Type B pancreatic cell (in vitro differentiated cells): ENCODE measurements at places on chromosomes 2 and 18. TPM values are rescaled to one million over a fixed set of nuclear protein-coding genes. Genes with fewer than 3 reads are reported as not detected.

DNA sequence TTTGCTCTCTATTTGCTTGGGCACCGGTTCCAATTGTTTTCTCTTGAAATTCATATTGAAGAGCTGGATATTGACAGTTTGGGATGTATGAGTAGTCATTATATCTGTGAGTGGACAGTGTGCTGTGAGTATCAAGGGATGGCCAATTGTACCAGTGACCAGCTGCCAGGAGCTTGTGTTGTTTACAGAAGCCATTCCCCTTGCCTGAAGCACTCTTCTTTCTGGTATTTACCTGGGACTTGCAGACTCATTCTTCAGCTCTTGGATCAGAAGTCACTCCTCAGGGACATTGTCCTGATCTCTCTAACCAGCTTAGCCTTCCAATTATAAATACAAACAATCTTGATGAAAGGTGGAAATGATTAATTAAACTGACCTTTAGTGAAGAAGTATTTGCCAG lies 438.3 kb upstream of the LRATD1 start:
- H3K4me3 ChIP-seq, result no peak overlapping the region
- no peaks in the 10 kb centered on the region for H3K4me1 ChIP-seq
- H3K36me3 ChIP-seq, result no peaks in the 10 kb centered on the region
- no peak for DNase-seq

DNA sequence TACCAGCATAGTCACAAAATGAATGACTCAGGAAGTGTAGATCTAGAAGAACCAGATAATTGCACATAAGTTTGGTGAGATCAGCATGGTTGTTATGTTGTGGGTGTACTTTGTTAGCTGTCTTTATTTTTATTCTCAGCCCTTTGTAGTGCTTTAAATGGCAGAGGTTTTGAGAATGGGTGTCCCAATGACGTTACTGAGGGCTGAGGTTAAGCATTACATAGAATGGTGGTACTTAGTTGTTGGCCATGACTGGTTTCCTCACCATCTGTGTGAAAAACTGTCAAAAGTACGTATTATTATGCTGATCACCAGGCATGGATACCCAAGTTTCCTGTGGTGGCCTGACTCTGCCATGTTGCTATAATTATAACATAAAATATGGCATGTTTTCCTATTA lies 165.8 kb downstream of the UBE2E3 start:
- H3K36me3 ChIP-seq, result no peaks in the 10 kb centered on the region
- no peak for DNase-seq
- H3K27me3 ChIP-seq, result no peaks in the 10 kb centered on the region
- H3K27ac ChIP-seq, result no peak overlapping the region

DNA sequence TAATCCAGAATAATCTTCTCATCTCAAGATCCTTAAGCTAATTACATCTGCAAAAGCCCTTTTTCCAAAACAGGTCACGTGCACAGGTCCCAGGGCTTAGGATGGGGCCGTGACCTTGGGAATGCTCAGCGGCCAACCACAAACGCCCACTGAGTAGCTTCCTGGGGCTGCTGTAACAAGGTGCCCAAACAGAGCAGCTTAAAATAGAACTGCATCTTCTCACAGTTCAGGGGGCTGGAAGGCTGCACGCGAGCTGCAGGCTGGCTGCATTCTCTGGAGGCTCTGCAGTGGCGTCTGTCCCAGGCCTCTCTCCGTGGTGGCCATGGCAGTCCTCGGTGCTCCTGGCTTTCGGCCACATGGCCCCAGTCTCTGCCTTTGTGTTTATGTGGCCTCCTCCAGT lies 31.9 kb downstream of the ADI1 start:
- no peaks in the 10 kb centered on the region for H3K27me3 ChIP-seq
- H3K36me3 ChIP-seq, result peaks cover 6% of the 10 kb centered on the region
- H3K4me1 ChIP-seq, result no peaks in the 10 kb centered on the region
- H3K4me3 ChIP-seq, result no peak overlapping the region

The INHA gene
- 1.2 and 1.3 TPM in 2 replicates for total RNA-seq

The RUFY4 gene
- not detected in 2 replicates for total RNA-seq

The VAMP8 gene
- total RNA-seq, result 62.8 and 157 TPM in 2 replicates

- no peak overlapping the region for H3K4me3 ChIP-seq
- H3K4me1 ChIP-seq, result peaks cover 8% of the 10 kb centered on the region
- no peaks in the 10 kb centered on the region for H3K36me3 ChIP-seq
- DNase-seq, result no peak
Measured at GRCh38 chr18:45330170-45330594, 285.1 kb upstream of the SLC14A2 start.

DNA sequence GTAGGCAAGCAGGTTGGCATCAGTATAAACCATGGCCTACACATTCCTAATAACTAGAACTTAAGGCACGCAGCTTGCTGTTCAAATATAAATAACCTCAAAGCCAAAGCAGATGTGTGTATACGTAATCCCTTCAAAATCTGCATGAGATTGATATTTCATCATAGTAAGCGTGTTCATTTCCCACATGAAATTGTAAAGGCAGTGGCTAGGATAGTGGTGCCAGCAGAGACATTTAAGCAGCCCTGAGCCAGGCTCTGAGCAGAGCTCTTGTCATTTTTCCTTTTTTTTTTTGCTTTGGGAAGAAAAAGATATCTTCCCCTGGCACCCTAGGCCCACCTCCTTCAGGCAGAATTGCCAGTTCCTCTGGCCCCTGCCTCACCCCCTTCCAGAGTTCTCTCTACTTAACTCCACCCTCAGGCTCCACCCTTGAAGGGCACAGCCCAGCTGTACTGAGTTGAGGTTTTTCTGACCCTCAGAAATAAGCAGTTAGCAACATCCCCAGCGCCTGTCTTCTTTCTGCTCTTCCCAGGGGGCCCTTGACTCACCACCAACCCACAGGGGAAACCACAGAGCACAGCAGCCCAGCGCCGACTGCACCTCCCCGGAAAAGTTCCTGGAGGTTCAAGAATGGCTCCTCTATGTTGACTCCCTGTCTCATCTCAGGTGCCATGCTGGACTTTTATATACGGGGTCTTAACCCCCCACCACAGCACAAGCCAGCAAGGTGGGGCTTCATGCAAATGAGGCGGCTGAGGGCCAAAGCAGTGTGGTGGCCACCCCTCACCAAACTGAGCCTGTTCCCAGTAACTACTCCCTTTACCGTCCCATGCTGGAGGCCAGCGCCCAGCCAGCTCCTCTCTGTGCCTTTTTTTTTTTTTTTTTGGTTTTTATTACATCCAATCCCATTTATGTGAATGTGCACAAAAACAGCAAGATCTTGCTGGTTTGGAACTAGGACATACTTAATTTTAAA lies 84.7 kb downstream of the EHD3 start:
- DNase-seq, result no peak
- H3K4me1 ChIP-seq, result no peaks in the 10 kb centered on the region
- no peak overlapping the region for H3K4me3 ChIP-seq
- H3K27ac ChIP-seq, result no peak overlapping the region

The MATN3 gene
- 0.45 and 3.0 TPM in 2 replicates for total RNA-seq

The TRIM43 gene
- not detected in 2 replicates for total RNA-seq

GRCh38 chr18:77481541-77481940 lies 231.9 kb downstream of the GALR1 start:
- no peaks in the 10 kb centered on the region for H3K36me3 ChIP-seq
- H3K4me1 ChIP-seq, result peaks cover 6% of the 10 kb centered on the region
- DNase-seq, result no peak
- H3K27ac ChIP-seq, result no peak overlapping the region

- H3K27me3 ChIP-seq, result no peaks in the 10 kb centered on the region
- H3K4me1 ChIP-seq, result peaks cover 17% of the 10 kb centered on the region
- H3K36me3 ChIP-seq, result no peaks in the 10 kb centered on the region
- no peak overlapping the region for H3K27ac ChIP-seq
- no peak overlapping the region for H3K4me3 ChIP-seq
Measured at GRCh38 chr2:66753660-66754059, 318.7 kb downstream of the MEIS1 start.

- H3K27me3 ChIP-seq, result no peaks in the 10 kb centered on the region
- no peaks in the 10 kb centered on the region for H3K36me3 ChIP-seq
- DNase-seq, result no peak
Measured at GRCh38 chr2:8554296-8554806, 127.5 kb upstream of the ID2 start.

DNA sequence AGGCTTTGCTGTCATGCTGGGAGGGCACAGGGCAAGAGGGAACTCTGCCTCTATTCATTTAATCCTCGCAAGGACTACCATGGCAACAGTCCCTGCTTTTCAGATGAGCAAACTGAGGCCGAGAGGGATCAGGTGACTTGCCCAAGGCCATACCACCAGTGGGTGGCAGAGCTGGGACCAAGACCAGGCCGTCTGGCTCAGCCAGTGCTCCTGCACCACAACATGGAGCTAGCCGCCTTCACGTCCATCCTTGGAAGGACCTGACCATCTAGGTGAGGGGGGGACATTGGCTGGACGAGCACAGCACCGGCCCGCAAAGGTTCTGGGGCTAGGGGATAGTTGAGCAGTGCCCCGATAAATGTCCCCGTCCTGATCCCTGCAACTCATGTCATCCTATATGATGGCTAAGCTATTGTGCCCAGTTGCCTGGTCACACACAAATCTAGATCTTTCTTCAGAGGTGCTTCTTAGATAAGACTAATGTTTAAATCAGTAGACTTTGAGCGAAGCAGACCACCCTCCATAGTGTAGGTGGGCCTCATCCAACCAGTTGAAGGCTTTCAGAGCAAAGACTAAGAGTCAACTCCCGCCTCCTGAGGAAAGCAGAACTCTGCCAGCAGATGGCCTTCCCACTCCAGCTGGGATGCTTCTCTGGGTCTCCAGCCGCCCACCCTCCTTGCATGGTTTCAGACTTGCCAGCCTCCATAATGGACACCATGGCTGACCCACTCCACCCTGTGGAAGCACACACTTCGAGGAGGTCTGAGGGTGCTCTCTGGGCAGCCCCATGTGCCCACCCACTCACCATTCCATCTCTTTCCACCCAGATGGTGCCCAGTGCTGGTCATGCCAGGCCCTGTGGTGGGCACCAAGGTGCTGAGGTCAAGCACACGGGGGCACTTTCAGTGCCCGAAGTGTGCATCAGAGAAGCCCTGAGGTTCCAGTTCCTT lies 214.8 kb upstream of the RAB6C start:
- DNase-seq, result no peak
- H3K4me1 ChIP-seq, result peaks cover 9% of the 10 kb centered on the region
- H3K4me3 ChIP-seq, result no peak overlapping the region
- no peak overlapping the region for H3K27ac ChIP-seq
- peaks cover 9% of the 10 kb centered on the region for H3K27me3 ChIP-seq

DNA sequence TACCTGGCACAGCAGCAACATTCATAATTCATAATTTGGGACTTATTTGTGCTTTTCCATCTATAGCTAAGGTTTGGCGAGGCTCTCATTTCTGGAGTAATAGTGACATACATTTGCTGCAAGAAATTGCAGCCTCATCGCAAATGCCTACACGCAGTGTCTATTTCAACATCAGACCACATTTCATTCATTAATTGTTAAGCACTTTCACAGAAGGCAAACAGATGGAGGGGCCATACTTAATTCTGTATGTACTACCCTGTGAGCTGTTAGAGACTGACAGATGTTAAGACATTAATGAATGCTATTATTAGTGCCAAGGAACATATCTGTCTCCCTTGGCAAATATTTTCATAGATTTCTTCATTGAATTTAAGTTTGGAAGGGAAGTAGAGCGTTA lies 125.7 kb downstream of the UXS1 start:
- H3K4me1 ChIP-seq, result peaks cover 13% of the 10 kb centered on the region
- no peak overlapping the region for H3K27ac ChIP-seq
- no peak overlapping the region for H3K4me3 ChIP-seq

GRCh38 chr18:24010673-24011072 lies 3.9 kb upstream of the TTC39C start:
- DNase-seq, result no peak
- H3K27me3 ChIP-seq, result peaks cover 26% of the 10 kb centered on the region
- no peak overlapping the region for H3K4me3 ChIP-seq
- no peak overlapping the region for H3K27ac ChIP-seq
- no peaks in the 10 kb centered on the region for H3K36me3 ChIP-seq

GRCh38 chr2:33535421-33535820 lies 59.0 kb downstream of the RASGRP3 start:
- H3K27ac ChIP-seq, result no peak overlapping the region
- H3K27me3 ChIP-seq, result no peaks in the 10 kb centered on the region
- no peak overlapping the region for H3K4me3 ChIP-seq
- no peak for DNase-seq
- no peaks in the 10 kb centered on the region for H3K36me3 ChIP-seq

DNA sequence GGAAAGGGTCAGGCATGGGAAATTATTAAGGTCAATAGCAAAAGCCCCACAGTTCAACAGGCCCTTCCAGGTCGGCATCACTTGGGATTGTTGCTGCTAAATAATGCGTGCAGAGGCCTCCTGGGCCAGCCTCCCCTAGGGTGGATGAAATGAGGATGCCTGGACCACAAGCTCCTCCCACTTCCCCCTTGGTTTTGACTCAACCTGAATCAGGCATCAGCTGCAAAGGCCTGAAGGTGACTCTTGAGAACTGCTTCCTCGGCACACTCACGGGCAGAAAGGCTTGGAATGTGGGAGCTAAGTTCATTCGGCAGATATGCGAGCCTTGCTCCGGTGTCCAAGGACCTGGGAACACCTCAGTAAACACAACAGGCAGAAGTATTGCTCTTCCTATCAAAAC lies 69.3 kb downstream of the MBP start:
- peaks cover 38% of the 10 kb centered on the region for H3K4me1 ChIP-seq
- no peak for DNase-seq
- no peak overlapping the region for H3K27ac ChIP-seq
- no peak overlapping the region for H3K4me3 ChIP-seq

The WNT10A gene
- 5.5 and 31.8 TPM in 2 replicates for total RNA-seq

The SDC1 gene
- 164 and 375 TPM in 2 replicates for total RNA-seq

- H3K4me1 ChIP-seq, result peaks cover 51% of the 10 kb centered on the region
- DNase-seq, result no peak
- peaks cover 4% of the 10 kb centered on the region for H3K27me3 ChIP-seq
- H3K36me3 ChIP-seq, result peaks cover 3% of the 10 kb centered on the region
Measured at GRCh38 chr2:160408959-160409291, 84.7 kb downstream of the RBMS1 start.

GRCh38 chr2:188217264-188217663 lies 74.4 kb upstream of the GULP1 start:
- no peak overlapping the region for H3K4me3 ChIP-seq
- H3K4me1 ChIP-seq, result no peaks in the 10 kb centered on the region
- H3K27me3 ChIP-seq, result no peaks in the 10 kb centered on the region
- H3K36me3 ChIP-seq, result no peaks in the 10 kb centered on the region

The CYP26B1 gene
- total RNA-seq, result 5.4 and 23.6 TPM in 2 replicates

GRCh38 chr18:64807560-64807959 lies 658.7 kb upstream of the LINC00305 start:
- H3K27me3 ChIP-seq, result no peaks in the 10 kb centered on the region
- DNase-seq, result no peak
- no peak overlapping the region for H3K4me3 ChIP-seq

DNA sequence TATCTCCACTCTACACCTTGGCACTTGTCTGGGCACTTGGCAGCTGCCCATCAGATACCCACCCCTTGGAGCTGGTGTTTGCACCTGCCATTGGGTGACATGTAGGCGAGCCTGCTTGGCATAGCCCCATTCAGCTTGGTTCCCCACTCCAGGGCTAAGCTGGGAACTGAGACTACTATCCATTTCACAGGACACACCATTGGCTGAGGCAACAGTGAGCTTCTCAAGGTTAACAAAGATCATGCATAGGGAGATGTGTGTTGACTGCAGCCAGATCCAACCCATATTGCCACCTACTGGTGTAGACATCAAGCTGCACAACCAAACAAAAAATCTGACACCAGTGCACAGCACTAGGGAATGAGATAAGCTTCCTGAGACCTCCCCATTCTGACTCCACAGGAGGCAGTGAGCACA lies 1389.8 kb upstream of the TMEFF2 start:
- no peaks in the 10 kb centered on the region for H3K4me1 ChIP-seq
- H3K36me3 ChIP-seq, result peaks cover 8% of the 10 kb centered on the region
- H3K27ac ChIP-seq, result no peak overlapping the region
- no peak overlapping the region for H3K4me3 ChIP-seq
- H3K27me3 ChIP-seq, result no peaks in the 10 kb centered on the region
- no peak for DNase-seq

GRCh38 chr2:25528173-25528572 lies 145.2 kb downstream of the DTNB start:
- no peaks in the 10 kb centered on the region for H3K27me3 ChIP-seq
- DNase-seq, result no peak
- H3K36me3 ChIP-seq, result peaks cover 4% of the 10 kb centered on the region
